ENCODE measurements at places on chromosomes 3 and 15.

DNA sequence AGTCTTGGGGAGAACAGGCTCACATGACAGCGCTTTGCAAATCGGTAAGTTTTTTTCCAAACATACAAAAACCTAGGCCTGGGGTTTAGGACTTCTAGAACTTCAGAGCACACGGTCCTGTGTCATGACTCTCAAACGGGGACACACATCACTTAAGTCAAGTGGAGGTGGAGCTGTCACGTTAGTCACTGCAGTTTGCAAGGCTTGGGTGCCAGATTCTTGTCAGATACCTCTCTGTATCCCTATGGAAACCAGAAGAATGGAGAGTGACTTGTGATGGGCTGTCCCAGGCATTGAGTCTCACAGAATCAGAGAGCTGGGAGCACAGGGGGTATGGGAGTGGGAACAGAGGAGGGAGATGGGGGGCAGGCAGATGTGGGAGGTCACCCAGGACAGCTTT lies 64.8 kb downstream of the DUT start:
- DNase-seq, result no peak

DNA sequence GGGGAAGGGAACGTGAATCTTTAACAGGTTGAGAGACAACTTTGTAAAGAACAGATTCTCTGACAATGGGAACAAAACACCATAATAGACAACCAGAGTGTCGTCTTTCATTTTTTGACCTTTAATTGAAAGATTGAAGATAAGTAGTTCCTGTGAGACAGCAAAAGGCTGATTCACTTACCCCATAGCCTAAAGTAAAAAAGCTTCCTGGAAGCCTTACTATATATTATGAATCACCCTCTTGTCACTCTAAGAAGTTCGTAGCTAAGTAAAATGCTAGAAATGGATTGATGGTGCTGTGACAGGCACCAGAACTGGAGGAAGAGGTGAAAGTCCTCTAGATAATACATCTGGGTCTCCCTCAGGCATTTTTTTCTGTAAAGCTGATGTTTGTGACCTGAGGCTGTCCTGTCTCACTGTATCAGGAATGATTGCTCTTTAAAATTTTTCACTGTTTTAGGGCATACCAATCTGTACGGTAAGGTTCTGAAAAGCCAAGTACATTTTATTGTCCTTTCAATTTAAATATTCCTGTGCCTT lies 824.6 kb upstream of the SEMA6D start:
- no peak for DNase-seq

- DNase-seq, result no peak
Observed at GRCh38 chr15:70826634-70827033, 27.3 kb downstream of the LARP6 start.

DNA sequence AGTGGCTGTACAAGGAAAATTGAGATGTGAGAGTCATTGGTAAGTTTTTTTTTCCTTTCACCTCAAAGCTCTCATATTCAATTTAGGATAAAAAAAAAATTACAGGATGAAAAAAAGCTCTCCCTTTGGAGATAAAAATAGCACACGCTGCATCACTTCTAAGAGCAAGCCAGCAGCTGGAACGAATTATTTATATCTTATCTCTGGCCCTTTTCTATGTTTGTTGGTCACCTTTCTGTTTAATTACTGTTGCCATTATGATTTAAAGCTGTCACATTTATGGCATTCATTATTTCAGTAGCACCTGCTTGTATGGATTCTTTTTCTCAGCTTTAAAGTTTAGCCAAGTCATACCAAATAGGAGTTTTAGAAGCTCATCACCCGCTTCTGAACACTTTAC lies 171.6 kb upstream of the PDZRN3 start:
- DNase-seq, result no peak

DNA sequence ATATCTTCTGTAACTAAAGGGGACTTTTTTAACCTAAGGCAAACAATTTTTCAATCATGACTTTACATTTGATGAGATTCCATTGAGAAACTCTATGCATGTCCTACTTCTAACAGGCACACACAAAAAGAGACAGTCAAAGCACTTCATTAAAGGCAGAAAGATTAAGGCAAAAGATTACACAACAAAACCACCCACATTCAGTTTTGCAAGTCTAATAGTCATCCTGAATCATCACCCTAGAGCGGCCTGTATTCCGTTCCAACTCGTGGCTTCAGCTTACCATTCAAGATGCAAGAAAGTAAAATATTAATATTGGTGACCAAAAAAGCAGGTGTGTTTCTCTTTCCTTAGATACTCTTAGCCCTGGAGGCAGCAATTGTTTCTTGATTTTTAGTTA lies 205.9 kb downstream of the P3H2 start:
- DNase-seq, result no peak

DNA sequence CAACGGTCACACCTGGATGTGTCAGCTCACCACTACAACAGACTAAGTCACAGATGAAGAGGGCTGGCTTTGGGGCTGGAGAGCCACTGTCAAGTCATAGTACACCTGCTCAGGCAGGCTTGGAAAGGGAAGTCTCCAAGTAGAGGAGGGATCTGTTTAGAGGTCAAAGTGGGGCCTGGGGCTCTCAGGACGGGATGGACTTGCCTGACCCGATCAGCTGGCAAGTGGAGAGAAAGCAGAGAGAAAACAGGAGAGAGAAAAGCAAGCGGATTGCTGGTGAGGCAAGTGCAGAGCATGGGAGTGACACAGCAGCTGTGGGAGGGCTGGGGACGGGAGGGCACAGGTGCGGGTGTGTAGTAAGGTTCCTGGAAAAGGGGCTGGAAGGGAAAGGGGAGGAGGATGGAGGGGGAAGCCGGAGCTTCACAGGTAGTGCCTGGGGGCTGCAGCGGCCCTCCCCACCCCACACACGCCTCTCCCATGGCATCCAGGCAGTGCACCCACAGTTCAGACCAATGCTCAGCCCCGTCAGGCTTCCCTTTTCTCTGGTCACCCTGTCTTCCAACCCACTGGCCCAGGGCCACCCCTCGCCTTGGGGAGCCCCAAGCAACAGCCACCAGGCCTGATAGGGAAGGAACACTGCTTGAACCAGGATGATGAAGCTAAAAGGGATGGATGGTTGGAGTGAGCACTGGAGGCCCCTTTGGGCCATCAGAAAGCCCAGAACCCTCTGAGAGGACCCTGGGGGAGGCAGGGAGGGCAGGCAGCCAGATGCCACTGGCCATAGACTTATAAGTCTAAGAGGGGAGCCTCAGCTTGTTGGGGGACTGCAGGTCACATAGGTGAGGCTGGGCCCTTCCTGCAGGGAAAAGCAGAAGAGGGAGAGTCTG lies 8.5 kb downstream of the RPS17 start:
- DNase-seq, result no peak

- no peak for DNase-seq
Observed at GRCh38 chr3:57221883-57222282, 5.6 kb upstream of the APPL1 start.

DNA sequence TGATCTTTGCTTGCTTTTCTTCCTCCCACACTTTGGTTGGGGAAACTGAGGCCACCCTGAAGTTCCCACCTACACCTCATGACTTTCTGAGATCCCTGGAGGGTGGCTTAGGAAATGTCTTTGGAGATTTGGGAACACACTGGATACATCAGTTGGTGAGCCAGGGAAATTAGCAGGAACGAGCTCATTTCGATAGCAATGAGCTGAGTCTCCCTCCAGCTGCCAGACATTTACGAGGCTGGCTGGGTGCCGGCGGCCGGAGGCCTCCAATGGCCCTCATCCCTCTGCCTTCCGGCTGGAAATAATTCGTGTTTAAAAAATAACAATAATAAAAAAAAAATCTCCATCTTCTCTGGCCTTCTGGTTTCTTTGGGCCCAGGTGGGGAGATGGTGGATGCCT lies 38.8 kb downstream of the SMAD6 start:
- no peak for DNase-seq

DNA sequence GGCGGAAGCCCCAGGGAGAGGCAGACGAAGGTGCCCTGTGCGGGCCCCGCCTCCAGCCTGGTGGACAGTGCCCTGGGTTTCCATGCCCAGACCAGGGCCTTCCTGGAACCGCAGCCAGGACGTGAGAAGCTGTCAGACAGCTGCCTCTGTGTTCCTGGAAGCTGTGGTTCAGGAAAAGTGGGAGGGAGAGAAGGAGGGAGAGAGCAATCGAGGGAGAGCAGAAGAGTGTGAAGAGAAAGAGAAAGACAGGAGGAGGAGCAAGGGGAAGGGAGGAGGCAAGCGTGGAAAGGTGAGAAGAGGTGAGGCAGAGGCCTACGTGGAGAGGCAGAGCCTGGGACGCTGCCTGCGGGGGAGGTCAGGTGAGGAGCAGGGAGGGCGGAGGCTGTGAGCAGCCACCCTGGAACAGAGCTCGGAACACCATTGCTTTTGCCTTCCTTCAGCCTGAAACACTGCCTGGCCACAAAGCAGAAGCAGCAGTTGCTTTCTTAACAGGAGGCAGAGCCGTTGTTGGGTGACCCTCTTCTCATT lies 18.6 kb downstream of the ZDHHC19 start:
- DNase-seq, result no peak

DNA sequence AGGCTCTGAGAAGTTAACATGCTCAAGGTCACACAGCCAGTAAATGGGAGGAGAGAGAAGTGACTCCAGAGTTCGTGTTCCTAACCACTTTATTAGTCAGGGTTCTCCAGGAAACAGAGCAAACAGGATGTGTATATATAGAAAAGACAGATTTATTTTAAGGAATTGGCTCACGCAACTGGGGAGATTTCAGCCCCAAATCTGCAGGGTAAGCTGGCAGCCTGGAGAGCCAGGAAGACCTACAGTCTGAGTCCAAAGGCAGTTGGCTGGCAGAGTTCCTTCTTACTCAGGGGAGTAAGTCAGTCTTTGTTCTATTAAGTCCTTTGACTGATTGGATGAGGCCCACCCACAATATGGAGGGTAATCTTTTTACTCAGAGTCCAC lies 118.2 kb upstream of the PROK2 start:
- no peak for DNase-seq

DNA sequence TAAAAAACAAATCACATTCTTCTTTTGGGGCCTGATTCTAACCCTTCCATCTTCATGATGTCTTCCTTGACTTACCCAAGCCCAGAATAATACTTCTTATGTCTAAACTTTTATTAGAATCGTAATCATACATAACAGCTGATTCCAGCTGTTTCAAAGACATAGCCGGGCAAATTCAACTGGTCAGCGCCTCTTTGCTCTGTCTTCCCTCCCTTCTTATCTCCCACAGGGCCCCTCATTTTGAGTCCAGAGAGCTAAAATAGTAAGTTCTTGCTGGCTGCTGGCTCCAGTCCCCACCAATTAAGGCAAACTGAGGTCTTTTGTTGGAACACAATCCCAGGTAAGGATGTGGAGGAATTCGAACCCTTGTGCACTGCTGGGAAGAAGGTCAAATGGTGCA lies 108.6 kb downstream of the ADCY5 start:
- DNase-seq, result no peak

GRCh38 chr15:101346928-101347327 lies 51.9 kb upstream of the SNRPA1 start:
- DNase-seq, result no peak

GRCh38 chr3:57434041-57434440 lies 110.1 kb downstream of the DNAH12 start:
- no peak for DNase-seq

GRCh38 chr3:197746209-197746608 lies 3.5 kb upstream of the FYTTD1 start:
- DNase-seq, result no peak

DNA sequence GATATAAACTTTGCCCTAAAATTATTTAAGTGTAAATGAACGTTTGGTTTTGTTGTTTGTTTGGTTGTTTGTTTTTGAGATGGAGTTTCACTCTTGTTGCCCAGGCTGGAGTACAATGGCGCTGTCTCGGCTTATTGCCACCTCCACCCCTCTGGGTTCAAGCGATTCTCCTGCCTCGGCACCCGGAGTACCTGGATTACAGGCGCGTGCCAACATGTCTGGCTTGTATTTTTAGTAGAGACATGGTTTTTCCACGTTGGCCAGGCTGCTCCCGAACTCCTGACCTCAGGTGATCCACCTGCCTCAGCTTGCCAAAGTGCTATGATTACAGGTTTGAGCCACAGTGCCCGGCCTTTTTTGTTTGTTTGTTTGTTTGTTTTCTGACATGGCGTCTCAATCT lies 87.9 kb upstream of the CHD2 start:
- DNase-seq, result no peak

DNA sequence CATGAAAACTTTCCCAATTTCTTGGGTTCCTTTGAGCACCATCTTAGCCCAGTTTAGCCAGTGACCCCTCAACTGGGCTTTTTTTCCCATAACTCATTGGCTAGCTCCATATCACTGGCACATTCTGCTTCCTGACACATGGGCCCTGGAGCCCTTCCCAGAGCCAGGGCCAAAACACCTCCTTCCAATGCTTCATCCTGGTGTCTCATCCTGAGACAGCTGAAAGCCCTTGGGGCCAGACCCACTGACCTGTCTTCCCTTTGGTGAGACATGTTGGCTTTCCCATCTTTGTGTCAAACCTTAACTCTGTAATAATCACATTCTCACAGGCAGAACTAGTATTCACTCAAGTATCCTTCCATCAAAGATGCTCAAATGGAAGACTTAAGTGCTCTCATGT lies 82.6 kb upstream of the SMAD3 start:
- DNase-seq, result no peak

DNA sequence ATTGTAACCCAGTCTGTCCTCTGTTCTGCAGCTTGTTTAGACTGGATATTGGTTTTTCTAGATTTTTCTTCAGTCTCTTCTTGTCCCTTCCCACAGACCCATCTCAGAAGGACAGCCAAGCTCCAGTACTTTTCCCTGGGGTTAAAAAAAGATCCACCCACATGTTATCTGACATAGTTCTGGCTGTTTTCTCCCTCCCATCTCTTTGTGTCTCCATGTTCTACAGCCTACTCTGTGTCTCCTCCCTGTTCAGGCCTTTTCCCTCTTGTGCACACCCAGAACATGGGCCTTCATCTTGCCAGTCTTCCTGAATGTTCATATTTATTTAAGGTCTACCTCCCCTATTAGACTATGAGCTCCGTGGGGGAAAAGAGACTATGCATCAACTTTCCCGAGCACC lies 5.1 kb upstream of the PPP4R2 start:
- no peak for DNase-seq

- DNase-seq, result no peak
Observed at GRCh38 chr3:116198087-116198486, 247.2 kb downstream of the LSAMP start.

DNA sequence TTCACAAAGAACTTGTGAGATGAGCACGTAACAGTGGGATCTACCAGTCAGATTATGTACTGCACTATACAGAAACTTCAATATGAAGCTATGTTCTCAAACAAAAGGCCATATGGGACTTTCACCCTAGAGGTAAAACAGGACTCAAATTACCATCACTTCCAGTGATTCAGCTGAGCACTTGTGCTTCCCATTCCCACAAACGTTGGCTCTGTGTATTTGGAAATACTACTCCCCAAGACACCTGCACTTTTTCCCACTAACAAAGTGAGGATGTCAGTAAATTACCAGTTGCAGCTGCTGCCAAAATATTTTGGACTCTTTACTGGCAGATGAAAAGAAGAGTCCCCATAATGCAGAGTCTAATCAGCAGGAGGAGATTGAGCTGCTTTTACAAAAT lies 1570.1 kb downstream of the SI start:
- DNase-seq, result no peak

DNA sequence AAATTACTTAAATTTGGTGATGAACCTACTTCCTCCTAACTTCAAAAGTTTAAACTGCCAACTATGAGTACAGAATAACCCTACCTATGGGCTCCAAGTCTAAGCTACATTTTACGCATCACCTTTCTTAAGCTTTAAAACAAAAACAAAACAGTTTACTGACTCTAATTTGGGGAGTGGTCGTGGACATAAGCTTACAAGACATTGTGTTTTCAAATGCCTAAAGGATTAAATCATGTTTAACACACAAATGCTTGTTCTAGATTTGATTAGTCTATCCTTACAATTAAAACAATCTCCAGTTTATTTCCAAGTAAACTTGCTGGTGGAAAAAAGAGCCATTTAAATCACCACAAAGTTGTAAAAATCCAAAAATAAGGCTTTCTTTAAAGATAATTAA lies 62.2 kb downstream of the UACA start:
- DNase-seq, result no peak

GRCh38 chr3:134027631-134028030 lies 2.1 kb downstream of the SLCO2A1 start:
- no peak for DNase-seq
